Cortex of kidney (tissue), 1 donor: ENCODE measurements at places on chromosomes 5 and 9.
A peak's percentile ranks its signal among the peaks of the same experiment; 100 is the strongest.

DNA sequence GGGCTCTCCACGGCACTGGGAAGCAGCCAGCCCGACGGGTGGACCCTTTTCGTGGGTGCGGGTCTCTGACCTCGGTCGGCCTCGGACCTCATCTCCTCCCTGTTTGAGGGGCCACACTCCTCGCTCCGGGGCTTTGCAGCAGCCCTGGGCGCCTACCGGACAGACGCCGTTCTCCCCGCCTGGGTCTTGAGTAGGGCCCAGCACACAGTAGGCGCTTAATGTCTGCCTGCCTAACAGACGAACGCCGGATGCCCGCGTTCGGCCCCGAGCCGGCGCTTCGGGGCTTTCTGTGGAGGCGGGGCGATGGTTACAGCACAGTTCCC is 842 bp upstream of the GTF3C5 start:
- no peak for DNase-seq

DNA sequence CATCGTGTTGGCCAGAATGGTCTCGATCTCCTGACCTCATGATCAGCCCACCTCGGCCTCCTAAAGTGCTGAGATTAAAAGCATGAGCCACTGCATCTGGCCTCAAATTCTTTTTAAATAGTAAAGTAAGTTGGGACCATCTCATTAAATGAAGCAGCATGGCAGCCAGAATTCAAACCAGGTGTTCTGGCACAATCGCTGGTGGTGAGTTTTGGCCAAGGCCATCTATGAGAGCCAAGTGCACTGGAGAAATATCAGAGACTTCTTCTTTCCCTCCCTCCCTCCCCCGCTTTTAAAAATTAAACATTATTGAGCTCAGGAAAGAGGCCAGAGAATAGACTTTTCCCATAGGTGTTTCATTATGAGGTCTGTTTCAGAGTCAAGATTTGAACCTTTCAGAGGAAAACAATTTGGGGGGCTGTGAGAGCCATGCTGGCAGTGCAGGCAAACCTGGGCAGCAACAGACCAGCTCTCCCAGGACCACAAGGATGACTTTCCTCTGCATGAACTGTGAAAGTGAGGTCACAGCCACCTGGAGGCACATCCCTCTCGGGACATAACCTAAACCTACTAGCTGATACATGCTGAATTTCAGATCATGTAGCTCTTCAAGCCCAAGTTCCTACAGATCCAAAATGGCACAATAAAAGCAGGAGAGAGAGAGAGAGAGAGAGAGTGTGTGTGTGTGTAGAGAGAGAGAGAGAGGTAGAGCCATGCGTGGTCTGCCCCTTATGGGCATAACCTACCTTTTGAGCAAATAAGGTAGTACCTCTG is 94.6 kb upstream of the DMRT1 start:
- DNase-seq = no peak

GRCh38 chr9:133780404-133780945 is 42.3 kb upstream of the SARDH start:
- DNase-seq = no peak

- DNase-seq = no peak
Measured at GRCh38 chr5:137152616-137153015, 346.5 kb downstream of the SPOCK1 start.

- peak; percentile 21 for DNase-seq
Measured at GRCh38 chr9:69035438-69036308, at the start of gene FXN. TSS of gene FXN (plus strand) at chr9:69035752. CDS start at chr9:69035783, 31 bp downstream.

GRCh38 chr5:158953929-158954534 is 145.7 kb downstream of the EBF1 start:
- DNase-seq = no peak

DNA sequence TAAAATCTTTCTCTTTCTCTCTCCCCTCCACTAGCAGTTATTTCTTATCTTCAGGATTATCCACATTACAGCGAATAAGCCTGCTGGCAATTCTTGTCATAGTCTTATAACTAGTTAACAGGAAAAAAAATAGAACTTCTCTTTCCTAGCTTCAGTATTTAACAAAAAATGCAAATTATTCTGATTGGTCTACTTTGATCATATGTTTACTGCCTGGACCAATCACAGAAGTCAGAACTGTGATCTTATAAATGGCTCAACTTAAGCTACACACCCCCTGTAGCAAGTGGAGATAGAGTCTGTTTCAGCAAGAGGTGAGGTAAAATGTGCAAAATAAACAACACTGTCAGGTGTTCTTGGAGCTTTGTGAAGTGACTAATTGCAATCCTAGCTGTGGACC is 389.4 kb upstream of the TUSC1 start:
- DNase-seq = no peak

DNA sequence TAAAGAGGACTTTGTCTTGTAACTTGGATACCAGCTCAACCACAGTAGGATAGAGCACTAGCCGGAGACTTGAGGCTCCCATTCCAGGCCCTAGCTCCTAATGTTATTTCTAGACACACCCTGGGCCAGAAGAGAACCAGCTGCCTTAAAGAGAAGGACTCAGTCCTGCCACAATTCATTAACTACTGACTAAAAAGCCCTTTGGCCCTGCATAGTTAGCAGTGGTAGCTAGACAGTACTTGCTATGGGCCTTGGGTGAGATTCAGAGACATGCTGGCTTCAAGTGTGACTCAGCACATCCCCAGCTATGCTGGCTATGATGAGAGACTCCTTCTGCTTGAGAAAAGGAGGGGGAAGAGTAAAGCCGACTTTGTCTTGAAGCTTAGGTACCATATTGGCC is 47.3 kb downstream of the TMEM167A start:
- DNase-seq = no peak

DNA sequence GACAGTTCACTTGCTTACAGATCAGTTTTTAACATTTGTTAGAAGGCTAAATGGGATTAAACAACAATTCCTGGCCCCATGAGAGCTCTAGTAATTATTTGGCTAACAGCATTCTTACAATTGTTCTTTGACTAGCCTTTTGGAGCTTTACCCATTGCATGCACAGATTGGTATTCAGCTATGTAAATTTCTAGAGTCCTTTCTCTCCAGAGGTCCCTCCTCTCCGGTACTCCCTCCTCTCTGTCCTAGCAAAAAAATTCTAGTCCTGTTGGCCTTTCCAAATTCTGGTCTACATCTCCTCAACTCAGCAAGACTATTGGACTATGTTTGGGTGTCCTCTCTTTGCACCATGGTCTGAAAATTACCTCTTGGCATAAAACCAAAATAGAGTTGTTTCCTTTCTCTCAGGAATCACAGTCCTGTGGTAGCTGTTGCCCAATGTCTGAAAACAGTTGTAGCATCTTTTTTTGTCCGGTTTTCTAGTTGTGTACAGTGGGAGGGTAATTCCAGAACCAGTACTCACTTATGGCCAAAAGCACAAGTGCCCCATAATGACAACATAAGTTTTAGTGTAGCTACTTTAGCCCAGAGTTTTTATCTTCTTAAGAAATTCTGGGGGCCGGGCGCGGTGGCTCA is 18.1 kb downstream of the SAR1B start:
- no peak for DNase-seq

DNA sequence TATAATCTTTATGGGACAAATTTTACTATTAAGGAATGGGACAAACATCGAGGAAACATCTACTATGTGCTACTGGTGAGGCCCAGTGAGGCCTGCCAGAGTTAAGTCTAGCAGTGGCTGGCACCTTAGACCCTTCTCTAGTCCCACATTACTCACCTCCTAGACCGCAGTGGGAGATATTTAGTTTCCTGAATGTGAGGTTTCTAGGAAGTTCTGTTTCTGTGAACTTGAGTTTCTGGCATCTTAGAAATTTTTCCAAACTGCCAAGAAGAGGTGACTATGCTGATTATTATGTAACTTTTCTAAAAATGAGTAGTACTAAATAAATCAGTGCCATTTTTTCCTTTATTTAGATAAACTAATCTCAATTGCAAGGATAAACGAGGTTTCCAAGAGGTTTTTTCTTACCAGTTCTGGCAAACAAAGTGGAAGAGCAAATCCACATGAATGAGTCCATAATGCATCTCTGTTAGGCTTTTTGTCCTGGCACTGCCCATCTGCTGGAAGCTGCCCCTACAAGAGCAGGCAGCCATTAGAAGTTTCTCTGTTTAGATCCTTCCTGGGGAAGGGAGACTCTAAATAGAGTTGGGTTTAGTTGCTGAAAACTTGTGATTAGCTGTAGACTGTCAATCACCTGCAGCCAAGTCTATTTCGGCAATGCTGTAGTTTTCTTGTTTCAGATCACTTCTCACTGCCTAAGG is 348.7 kb downstream of the MAN2A1 start:
- no peak for DNase-seq

DNA sequence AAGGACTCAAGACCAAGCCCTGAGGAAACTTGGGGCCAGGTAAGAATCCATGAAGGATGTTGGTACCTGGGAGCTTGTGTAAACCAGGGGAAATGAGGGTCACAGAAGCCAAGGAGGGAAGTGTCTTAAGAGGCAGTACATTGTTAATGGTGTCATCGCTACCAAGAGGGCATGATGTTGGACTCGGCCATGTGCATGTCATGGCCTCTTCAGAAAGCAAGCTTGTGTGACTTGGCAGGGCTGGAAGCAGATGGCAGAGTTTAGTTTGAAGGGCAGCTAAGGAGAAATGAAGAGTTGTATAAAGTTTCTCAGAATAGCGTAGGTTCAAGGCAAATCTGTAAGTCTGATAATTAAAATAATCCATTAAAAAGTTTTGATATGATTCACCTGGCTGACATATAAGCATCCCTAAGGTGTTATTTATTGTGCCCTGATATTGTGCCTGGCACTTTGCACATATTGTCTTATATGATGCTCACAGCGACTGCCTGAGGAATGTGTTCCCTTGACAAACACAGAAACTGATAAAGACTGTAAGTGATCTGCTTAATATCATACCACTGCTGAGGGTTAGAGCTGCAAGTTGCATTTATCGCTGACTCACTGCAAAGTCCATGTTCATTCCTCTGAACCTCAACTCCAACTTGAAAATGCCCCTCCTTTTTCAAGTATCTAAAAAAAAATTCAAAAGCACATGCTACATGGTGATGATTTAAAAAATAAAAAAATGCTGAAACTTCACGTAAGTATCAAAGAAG is 81.3 kb upstream of the PTPN3 start:
- DNase-seq = no peak

- no peak for DNase-seq
Measured at GRCh38 chr9:109705515-109705914, 74.5 kb upstream of the PALM2AKAP2 start.

DNA sequence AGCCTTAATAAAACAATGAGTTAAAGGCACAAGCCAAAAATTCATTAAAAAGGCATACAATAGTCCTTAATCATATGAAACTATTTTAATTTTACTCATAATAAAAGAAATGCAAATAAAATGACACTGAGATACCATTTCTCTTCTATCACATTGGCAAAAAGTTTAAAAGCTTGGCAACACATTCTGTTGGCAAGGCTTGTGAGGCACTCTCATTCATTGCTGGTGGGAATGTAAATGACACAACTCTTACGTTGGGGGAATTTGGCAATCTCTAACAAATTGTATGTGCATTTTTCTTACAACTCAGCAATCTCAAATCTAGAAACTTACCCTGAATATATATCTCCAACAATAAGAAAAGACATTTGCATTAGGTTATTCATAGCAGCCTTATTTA is 111.6 kb downstream of the PRELID2 start:
- DNase-seq = no peak

GRCh38 chr9:129495620-129496472 is 125.1 kb downstream of the C9orf50 start:
- DNase-seq = peak; percentile 63

DNA sequence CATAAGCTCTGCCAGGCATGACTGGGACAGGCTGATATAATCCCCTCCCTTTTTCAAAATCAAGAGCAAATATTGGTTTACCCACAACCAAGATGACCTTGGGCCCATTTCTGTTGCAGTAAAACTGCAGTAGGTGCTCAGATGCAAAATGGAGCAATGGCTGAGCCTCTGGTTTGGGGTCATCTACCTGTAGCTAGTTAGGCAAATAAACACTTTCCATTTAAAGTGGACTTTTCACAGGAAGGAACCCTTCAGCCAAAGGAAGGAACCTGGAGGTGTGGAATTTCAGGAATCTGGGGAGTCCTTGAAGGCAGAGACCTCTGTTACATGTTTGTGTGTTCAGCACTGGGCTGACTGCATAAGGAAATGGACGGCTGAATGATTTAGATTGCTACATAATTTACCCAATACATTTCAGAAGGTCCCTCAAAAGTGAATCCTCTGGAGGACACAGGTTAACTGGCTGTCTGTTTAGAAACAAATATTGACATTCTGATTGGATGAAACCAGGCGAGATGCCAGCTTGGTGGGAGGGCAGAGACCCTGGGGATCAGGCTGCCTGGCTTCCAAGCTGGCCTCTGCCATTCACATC is 170.1 kb upstream of the ZNF618 start:
- no peak for DNase-seq

- no peak for DNase-seq
Measured at GRCh38 chr5:150540615-150541396, 32.9 kb downstream of the NDST1 start.

GRCh38 chr9:112582371-112583262 is 96.0 kb downstream of the KIAA1958 start:
- no peak for DNase-seq

- no peak for DNase-seq
Measured at GRCh38 chr5:33755231-33755630, 136.6 kb downstream of the ADAMTS12 start.

- no peak for DNase-seq
Measured at GRCh38 chr5:137192293-137192743, 306.8 kb downstream of the SPOCK1 start.

DNA sequence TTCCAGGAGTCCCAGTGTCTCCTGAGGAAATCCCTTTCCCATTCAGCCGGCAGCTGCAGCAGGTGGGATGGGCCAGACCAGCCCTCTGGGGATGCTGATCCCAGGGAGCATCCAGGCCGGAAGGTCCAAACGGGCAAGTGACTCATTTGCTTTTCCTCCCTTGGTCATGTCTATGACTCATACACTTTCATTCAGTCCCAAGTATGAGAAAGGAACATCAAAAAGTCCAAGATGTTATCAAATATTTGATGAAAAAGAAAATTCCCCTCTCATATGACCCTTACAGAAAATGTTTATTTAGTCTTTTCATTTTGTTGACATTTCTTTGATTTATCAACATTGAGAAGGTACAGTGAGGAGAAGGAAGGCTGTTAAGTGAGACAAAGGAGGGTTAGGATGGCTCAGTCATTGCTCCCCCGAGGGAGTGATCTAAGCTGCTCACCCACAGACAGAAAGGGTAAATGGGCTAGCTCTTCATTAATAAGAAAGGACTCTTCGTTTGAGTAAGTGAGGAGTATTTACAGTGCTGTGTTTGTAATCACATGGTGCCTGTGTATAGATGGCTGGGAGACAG is 117.6 kb upstream of the ANKRD55 start:
- no peak for DNase-seq

- DNase-seq = no peak
Measured at GRCh38 chr9:136445799-136446198, 6.2 kb upstream of the INPP5E start.

- DNase-seq = no peak
Measured at GRCh38 chr9:123315635-123316034, 40.4 kb upstream of the CRB2 start.

DNA sequence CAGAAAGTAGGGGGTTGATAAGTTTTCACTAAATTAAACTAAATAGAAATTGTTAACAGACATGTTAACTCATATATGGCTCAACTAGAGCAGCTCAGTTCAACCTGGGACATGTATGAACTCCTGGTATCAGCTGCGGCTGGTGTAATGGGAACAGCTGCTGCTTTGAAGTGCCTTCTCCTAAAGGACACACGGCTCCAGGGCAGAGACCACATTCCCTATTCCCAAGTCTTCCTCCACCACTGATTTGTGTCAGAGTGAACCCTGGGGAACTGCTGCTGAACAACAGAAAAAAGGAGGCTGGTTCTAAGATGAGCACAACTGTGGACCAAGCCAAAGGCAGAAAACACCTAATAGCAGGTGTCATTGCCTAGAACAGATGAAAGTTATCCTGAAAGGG is 71.1 kb downstream of the MAPKAP1 start:
- no peak for DNase-seq
